Karpas-422 (cell line): ENCODE measurements at places on chromosomes 7 and 10.

DNA sequence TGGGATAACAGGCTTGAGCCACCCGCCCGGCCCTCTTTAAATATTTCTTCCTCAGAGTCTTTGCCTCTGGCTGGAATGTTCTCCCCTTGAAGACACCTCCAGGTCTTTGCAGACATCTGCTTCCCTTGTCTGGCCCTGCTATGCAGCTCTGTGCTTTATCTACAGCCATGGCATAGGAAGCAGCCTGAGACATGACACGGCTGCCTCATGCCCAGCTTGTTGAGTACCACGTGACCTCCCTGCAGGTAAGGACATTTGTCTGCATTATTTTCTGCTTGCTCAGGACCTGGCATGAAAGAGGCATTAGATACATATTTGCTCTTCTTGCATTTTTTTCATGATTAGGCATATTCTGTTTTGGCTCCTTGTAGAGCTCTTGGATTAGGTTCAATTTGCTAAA is 113.8 kb upstream of the KLF6 start:
- DNase-seq = no peak

- DNase-seq = no peak
Measured at GRCh38 chr10:5305374-5305773, 59.4 kb upstream of the UCN3 start.

DNA sequence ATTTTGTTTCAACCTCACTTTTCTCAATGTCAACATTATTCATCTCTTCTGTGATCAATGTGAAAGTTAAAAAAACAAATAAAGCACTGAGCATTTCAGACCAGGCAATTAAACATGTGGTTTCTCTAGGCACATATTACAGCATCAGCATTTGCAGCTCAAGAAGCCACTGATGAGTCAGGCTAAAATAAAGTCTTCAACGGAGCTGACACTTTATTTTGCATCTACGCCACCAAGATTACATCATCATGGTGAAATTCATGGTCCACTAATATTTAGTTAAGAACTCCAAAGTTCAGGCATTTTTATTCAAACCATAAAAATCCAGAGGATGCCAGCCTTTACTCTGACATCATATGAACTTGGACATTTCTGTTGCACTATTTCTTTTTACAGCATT is 33.0 kb downstream of the MAGI2 start:
- DNase-seq = no peak

DNA sequence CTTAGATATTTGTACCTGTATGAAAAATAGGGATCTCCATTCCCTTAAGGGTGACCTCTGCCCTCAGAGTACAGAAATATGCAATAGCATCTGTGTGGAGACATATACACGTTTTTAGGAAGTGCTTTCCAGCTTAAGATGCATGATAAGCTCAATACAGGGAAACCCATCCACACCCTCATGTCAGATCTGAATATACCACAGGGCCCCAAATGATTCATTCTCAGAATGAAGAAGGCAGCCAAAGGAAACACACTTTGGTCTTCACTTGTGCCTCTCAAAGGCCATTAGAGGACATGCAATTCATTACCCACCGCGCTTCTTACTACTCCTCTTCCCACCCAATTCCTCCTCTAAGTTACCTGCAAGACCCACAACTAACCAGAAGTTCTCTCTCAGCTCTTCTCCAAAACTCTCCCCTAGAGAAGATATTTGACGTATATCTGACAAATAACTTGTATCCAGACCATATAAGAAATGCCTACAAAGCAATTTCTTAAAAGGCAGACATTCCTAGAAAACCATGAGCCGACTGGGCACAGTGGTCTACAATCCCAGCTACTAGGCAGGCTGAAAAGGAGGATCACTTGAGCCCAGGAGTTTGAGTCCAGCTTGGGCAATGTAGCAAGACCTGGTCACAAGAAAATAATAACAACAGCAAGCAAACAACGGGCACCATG is 103.0 kb downstream of the OAT start:
- no peak for DNase-seq

DNA sequence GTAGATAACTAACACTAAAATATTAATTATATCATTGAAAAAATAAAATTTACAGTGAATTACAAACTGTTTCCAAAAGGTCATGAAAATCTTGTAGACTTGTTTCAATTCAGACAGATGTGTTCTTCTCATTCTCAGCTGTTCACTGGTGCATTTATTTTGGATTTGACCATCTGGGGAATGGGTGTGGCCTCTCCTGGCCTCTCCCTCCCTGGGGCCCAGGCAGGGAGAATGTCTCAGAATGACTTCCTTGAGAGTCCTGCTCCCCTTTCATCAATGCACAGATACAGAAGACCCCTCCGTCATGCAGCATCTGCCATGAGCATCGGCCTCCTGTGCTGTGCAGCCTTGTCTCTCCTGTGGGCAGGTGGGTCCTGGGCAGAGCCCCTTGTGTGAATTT is 192.8 kb upstream of the PRSS58 start:
- no peak for DNase-seq

DNA sequence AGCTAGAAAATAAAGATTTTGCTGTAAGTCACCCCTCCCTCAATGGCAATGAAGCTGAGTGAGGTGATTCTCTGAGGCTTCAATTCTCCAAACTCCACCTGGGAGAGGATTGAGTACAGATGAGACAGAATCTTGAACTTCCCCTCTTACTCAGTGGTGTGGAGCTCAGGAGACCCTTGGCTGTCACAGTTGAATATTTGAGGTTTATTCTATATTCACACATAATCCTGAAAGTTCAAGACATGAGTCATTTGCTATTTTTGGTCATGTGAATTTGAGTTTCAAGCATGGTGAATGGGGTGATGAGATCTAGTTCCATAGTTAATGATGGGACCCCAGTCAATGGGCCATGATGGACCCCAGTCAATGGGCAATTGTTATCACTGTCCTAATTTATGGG is 13.9 kb upstream of the TECTB start:
- DNase-seq = no peak

GRCh38 chr10:132924046-132924952 is 18.1 kb downstream of the CFAP46 start:
- no peak for DNase-seq

DNA sequence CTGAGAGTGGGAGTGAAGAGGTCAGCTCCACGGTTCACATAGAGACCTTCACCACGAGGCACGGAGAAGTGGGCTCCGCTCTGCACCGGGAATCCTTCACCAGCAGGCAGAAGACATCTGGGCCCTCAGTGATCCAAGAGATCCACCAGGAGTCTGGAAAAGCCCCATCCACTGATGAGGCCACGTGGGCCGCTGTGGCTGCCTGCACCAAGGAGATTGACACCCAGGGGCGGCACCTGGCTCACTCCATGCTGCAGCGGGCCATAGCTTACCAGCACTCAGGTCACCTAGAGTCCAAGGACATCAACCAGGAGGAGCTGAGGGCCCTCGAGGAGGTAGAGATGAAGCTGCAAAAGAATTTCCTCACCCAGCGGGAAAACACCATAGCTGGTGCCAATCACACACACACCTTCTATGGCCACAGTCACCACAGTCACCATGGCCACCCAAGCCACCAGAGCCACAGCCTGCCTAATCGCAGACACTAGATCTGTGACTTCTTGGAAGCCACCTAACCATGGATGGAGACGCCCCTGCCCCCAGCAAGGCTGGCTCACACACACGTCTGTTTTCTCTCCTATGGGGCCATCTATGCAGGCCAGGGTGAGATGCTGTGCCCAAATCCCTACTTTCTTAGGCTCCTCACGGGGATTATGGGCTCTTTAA is 694 bp downstream of the C10orf62 start:
- DNase-seq = no peak

DNA sequence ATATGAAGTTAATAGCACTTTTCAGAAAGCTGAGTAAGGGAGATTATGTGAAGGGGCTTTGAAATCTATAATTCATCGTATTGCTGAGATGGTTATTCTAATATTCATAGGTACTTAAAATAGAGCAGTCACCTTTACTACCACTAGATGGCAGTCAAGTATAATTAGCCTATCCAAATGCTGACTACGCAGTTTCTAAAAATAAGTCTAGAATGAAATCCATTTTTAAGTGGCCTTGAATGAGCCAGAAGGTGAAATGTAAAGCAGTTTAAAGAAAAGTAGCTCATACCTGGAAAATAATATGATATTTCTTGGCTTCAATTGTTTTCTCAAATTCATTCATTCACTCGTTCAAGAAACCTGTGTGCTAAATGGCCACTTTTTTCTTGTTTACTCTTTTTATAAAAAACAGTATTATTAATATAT is 1277.1 kb downstream of the GATA3 start:
- peak; percentile 86 for DNase-seq

DNA sequence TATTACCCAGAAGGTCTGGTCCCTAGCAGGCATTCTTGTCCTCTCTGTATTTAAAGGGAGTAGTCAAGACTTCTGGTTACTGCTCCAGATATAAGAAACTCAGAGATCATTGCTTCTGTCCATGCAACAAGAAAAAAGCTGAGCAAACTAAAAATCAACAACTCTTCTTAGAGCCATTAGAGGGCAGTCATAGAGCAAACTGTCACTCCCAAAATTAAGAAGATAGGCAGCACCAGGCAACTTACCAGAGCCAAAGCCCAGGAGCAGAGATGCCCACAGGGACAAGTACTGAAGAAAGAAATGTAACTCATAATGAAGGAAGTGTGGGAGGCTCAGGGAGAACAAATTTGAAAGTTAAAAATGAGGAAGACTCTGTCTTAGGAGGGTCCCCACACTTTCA is 472.9 kb upstream of the COBL start:
- no peak for DNase-seq

GRCh38 chr10:56782503-56782902 is 421.4 kb upstream of the ZWINT start:
- no peak for DNase-seq

DNA sequence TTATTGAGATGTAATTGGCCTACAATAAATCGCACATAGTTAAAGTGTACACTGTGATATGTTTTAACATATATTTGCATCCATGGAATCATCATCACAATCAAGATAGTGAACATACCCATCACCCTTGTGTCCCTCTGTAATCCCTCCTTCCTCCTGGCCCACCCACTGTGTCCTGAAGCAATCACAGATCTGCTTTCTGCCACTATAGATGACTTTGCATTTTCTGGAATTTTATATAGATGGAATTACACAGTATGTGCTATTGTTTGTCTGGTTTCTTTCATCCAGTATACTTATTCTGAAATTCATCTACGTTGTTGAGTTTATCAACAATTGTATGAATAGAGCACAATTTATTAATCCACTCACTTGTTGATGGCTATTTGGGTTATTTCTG is 181.3 kb downstream of the SNX10 start:
- DNase-seq = no peak

DNA sequence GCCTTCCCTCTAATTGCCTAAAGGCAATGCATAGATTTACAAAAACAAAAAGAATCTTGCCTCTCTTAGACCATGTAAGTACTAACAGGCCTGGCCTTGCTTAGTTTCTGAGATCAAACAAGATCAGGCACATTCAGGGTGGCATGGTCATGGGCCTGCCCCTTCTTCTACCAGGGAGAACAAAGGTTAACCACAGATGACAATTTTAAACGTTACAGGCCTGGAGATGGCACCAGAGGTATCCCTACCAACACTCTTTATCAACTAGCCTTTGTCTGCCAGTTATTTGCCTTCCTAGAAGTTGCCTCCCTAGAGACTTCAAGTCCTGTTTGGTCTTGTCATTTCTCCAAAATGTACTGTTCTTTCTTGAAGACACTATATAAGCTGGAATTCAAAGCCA is 252.6 kb downstream of the DOCK4 start:
- peak; percentile 55 for DNase-seq

DNA sequence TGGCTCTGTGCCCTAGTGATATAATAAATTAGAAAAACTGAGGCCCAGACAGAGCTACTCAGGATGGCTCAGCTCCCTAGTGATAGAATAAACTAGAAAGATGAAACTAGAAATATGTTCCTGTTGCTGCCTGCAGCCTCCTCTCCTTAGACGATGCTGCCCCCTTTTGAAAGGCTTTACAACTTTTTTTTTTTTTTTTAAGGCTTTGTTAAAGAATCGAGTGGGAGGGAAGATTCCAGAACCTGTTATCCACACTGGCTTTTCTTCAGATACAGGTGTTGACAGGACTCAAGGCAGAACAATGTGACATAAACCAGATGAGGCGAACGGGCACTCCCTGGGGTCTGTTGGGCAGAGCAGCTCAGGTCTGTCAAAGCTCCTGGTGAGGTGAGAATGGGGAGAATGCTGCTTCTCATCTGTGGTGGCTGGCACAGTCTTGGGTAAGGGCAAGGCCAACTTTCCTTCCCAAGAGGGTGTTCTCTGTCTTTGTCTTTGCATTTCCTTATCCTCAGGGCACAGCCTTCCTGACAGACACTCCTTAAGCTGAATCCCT is 175.1 kb downstream of the COBL start:
- peak; percentile 60 for DNase-seq

- DNase-seq = no peak
Measured at GRCh38 chr10:46014683-46015405, 15.6 kb downstream of the NCOA4 start.

DNA sequence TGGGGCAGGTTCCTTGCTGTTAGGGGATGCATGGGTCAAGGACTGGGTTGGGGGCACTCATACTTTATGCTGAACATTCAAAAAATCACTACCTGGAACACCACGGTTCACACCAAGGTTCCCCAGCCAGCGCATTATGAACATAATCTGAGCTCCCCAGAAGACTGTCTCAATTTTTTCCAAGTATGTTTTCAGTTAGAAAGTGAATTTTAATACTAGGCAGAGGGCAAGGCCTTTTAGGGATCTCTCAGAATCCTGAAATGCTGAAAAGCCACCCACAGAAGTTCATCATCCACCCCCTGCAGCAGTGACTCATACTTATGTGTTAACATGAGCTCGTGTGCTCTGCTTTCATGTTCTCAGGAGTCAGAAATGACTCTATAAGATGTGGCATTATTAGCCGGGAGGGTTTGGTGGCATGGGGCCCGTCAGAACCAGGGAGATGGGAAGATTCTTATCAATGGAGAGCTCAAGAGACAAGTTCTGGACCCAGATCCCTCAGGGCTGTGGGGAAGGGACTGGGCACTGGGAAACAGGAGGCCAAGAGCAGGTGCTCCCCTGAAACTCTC is 185.2 kb upstream of the ITGB1 start:
- no peak for DNase-seq

DNA sequence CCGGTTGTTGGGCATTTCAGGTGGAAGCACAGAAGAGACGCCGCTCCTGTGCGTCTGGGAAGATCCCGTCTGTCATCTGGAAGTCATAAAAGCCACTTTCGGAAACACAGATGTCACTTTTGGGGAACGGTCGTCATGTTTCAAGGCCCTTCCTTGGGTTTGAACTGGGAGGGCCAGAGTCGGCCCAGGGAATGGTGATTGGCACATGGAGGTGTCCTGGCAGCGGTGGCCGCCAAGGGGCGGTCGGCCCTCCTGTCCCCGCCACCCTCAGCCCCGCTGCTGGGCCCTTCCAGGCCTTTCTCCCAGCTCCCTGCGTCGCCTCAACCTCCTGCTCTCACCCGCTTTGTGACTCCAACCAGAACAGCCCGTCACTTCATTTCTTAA is 115.2 kb upstream of the SFMBT2 start:
- DNase-seq = no peak

DNA sequence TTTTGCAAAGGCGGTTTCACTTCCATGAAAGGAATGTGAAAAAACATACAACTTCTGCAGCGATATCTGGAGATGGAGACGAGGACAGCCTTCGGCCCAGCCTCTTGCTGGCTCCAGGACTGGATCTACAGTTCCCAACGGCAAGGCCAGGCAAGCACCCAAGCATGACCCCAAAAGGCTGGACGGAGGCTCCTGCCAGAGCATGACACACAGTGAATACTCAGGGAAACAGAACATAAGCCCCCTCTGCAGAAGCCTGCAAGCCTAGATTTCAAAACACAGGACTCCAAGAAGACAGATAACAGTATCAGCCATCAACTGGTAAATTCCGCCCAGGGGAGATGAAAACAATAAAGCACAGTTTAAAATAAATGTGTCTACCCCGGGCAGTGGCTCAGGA is 3.3 kb upstream of the LRRC27 start:
- no peak for DNase-seq

GRCh38 chr10:100006243-100006886 is 3.4 kb downstream of the DNMBP start:
- no peak for DNase-seq
